ENCODE measurements at places on chromosomes 13 and 19.

GRCh38 chr13:107447591-107447990 is 767.7 kb downstream of the LIG4 start:
- no peak for DNase-seq

GRCh38 chr13:111047326-111047725 is 67.8 kb upstream of the ARHGEF7 start:
- no peak for DNase-seq

DNA sequence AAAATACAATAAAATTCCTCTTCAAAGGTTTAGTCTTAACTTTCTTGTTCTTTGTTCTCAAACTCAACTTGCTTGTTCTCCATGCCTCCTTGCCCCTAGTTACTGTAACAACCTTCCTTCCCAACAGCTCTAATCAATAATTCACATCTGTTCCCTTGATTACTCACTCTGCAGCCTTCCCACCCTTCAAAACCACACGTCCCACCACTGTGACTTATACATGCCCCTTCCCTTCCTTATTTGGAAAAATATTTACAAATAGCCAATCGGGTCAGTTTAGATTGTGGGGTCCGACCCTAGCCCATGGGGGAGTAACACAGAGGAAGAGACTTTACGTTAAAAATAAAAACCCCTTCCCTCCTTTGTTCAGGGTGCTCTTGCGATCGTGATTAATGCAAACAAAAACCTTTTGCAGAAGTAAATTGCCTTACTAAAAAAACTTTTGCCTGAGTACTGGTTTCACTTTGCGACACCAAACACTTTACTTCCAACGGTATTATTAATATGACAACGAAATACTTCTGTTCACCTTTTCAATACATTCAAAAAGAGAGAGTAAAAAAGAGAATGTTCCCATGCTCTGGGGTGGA is 512 bp upstream of the ZNF93 start:
- no peak for DNase-seq

DNA sequence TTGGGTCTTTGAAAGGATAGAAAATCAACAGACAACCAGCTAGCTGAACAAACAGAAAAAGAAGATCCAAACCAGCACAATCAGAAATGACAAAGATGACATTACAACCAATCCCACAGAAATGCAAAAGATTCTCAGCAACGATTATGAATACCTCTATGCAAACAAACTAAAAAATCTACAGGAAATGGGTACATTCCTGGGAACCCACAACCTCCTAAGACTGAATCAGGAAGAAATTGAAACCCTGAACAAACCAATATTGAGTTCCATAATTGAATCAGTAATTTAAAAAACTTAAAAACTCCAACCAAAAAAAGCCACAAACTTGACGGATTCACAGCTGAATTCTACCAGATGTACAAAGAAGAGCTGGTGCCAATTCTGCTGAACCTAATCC is 20.9 kb upstream of the C1QTNF9B start:
- no peak for DNase-seq

DNA sequence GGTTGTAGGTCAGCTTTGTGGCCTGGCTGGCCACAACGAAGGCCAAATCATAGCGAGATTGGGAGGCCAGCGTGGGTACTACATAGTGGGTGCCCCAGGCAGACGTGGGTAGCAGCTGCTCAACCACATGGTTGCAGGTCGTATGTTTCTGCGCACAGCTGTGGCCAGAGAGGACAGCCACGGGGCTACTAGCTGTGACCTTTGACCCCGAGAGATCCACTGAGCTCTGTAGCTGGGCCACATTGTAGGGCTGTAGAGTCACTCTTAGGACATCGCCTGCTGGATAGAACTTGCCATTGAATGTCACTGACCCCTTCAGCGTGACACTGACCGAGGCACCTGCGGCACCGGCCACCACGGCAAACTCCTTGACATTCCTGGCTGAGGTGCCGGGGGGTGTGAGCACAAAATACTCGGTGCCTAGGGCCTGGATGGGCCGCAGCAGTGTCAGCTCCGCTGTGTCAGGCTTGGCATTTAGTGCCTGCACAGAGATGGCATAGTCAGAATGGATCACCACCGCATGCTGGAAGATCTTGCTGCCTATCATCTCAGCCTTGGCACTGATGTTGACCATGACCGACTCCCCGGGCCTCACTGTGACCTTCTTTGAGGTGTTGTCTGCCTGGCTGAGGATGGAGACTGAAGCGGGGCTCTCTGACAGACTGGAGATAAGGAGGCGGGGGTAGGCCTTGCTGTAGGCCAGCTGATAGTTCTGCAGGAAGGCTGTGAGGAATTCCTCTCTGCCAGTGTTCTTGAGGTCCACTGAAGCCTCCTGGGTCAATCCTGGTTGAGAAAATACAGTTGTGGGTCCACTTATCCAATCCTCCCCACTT is 6.7 kb downstream of the FCGBP start:
- no peak for DNase-seq

GRCh38 chr19:48861313-48861712 is 7.1 kb downstream of the PLEKHA4 start:
- DNase-seq = no peak

- no peak for DNase-seq
Observed at GRCh38 chr19:48705431-48705830, 9.7 kb downstream of the FUT2 start.

- DNase-seq = no peak
Observed at GRCh38 chr19:3175781-3176714, 2.5 kb upstream of the S1PR4 start.

DNA sequence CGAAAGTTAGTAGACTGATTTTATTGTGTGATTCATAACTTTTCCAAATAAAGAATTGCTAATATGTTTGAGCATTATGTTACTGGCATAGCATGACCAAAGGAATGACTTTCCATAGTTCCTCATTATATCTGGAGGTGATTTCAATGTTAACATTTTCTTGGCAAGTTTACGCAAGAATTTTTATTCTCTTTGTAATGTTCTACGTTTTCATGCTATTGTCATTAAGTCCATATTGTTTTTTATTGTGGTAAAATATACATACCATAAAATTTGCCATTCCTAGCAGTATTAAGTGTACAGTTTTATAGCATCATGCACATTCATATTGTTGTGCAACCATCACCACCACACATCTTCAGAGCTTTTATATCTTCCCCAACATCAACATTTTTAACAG is 14.8 kb downstream of the KCTD12 start:
- DNase-seq = no peak

DNA sequence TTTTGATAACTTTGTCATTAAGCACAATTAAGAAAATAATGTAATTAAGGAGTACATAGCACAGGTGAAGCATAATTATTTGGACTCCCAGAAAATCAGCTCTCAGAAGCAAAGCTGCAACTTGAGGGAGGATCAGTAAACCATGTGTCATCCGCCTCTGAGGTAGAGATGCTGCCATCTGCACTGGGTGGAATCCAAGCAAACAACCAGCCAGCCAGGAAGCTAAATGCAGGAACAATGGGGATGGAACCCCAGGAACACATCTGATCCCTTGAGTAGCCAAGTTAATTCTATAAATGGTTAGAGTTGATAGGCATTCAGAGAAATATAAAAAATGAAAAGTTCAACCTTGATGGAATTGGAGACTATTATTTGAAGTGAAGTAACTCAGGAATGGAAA is 520.2 kb downstream of the RFC3 start:
- no peak for DNase-seq

GRCh38 chr13:32191452-32191998 is 123.6 kb downstream of the ZAR1L start:
- DNase-seq = no peak

GRCh38 chr13:49287995-49288394 is 40.3 kb downstream of the CDADC1 start:
- no peak for DNase-seq

DNA sequence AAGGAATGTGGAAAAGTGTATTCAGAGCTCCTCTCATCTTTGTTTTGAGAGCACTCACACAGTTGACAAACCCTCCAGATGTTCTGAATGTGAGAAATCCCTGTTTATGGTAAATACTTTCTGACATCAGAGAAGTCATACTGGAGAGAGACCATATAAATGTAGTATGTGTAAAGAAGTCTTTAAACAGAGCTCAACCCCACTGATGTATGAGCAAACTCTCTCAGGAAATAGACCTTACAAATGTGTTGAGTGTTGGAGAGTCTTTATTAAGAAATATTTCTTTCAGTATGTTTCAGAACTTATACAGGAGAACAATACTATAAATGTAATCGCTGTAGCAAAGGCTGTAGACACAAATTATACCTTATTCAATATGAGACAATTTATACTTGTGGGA is 15.7 kb upstream of the ZNF329 start:
- no peak for DNase-seq

DNA sequence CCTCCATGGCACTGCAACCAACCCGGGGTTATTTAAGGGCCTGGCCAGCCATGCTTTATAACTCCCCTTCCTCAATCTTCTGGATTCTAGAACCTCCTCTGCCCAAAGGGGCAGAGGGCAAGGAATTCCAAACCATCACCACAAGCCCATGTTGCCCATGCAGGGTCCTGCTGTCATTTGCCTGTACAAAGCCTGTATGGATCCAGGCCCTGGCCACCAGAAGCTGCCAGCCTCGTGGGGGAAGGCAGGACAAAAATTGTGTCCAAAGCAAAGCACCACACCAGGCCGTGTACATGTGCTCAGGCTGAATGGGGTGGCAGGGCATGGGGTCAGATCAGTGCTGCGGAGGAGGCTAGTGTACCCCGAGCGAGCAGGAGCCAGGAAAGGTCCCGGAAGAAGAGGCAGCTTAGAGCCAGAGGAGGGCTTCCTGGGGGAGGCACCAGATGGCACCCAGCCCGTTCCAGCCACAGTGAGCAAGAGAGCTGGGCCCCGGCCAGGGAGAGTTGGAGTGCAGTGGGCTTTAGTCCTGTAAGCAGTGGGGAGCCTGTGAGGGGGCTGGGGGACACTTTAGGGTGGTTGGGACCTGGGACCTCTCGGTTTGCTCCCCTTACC is 35.8 kb downstream of the CAPN12 start:
- DNase-seq = no peak

DNA sequence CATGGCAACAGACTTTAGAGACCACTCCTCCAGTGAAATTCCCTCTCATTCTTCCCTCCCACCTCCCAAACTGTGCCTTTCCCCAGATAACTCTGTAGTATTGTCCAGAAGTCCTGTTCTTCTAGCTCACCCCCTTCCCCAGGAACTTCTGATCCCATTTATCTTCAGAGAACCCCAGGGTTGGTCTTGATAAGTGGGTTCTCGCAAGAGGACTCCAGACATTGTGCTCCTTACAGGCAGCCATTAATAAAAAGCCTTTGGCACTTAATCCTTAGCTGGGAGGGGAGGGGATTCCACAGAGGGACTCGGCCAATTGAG is 1.9 kb downstream of the LTBP4 start:
- DNase-seq = no peak

GRCh38 chr19:54335164-54335563 is 3.8 kb downstream of the LILRA4 start:
- no peak for DNase-seq

- DNase-seq = no peak
Observed at GRCh38 chr19:10421240-10422045, 1.1 kb downstream of the PDE4A start.

DNA sequence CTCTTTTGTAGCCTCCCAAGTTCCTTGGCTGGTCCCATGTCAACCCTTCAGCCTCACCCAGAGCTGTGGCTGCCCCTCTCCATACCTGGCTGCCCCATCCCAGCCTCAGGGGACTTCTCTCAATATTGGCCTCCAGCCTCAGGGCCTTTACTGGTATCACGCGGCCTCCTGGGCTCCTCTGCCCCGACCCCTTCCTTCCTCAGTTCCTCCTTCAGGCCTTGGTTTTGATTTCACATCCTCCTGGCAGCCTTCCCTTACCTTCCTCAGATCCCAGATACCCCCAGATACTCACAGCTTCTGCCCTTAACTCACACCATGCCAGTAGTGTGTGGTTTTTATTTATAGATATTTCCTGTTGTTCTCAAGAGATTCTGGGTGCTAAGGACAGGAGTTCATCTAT is 12.8 kb upstream of the SCN1B start:
- DNase-seq = no peak

GRCh38 chr13:110491869-110492678 is 69.4 kb downstream of the RAB20 start:
- DNase-seq = no peak

GRCh38 chr19:19382118-19382517 is 23.4 kb upstream of the GATAD2A start:
- DNase-seq = no peak

All from liver (tissue), 10 donors.